ENCODE measurements at places on chromosomes 4 and X. TPM values are rescaled to one million over a fixed set of nuclear protein-coding genes. Genes with fewer than 3 reads are reported as not detected.

DNA sequence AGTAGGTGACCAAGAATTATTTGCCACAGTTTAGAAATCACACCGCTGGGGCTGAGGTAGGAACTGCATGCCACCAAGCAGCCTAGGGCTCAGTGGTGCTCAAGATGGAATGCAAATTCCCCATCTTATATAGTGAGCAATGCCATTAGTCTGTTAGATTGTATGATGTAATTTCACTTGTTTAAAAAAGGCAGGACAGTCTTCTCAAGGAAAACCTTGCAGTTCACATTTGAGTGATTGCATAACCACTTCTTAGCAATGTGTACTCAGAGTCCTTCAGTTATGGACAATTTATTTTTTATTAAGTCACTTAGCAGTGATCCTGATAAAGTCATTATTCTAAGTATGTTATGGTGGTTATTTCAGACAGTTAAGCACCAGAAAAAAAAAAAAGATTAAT is 142.9 kb upstream of the SFRP2 start:
- H3K4me3 ChIP-seq, result no peak overlapping the region
- H3K27ac ChIP-seq, result no peak overlapping the region
- peaks cover 6% of the 10 kb centered on the region for H3K27me3 ChIP-seq
- no peaks in the 10 kb centered on the region for H3K4me1 ChIP-seq
- H3K36me3 ChIP-seq, result no peaks in the 10 kb centered on the region

- H3K4me3 ChIP-seq, result no peak overlapping the region
- H3K36me3 ChIP-seq, result no peaks in the 10 kb centered on the region
- H3K4me1 ChIP-seq, result no peaks in the 10 kb centered on the region
- no peak for DNase-seq
These were observed 96.8 kb downstream of the MTMR1 start for GRCh38 chrX:150790021-150790420.

- H3K27me3 ChIP-seq, result no peaks in the 10 kb centered on the region
- no peak for DNase-seq
- no peaks in the 10 kb centered on the region for H3K36me3 ChIP-seq
- H3K27ac ChIP-seq, result no peak overlapping the region
- H3K4me1 ChIP-seq, result peaks cover 20% of the 10 kb centered on the region
- H3K4me3 ChIP-seq, result no peak overlapping the region
These were observed 18.7 kb upstream of the BCORL1 start for GRCh38 chrX:129963729-129964128.

DNA sequence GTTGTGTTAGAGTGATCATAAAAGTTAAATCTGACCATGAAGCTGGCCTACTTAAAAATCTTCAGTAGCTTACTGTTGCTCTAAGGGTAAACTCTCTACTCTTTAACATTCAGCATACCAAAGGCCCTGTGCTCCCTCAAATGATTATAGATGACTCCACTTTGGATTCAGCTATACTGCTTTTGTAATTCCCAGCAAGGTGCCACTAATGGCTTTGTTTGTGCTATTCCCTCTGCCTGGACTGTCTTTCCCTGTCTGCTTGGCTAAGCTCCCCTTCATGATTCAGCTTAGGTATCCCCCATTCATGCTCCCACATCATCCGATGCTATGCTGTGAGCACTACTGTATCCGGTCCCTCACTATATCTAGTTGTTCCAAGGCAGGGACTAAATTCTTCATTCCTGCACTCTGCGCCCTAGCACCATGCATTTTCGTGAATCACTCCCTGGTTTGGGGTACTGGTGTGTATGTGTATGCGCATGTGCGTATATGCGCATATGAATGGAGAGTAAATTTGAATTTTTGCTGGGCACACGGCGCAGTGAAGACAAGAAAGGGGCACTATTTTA is 453 bp upstream of the PBDC1 start:
- H3K36me3 ChIP-seq, result 0 out of 2 replicates have a peak, but pooled peaks cover 2% of the 10 kb centered on the region
- H3K27ac ChIP-seq, result peak overlapping the region; percentile 84
- no peak for DNase-seq
- no peaks in the 10 kb centered on the region for H3K4me1 ChIP-seq
- no peaks in the 10 kb centered on the region for H3K27me3 ChIP-seq

DNA sequence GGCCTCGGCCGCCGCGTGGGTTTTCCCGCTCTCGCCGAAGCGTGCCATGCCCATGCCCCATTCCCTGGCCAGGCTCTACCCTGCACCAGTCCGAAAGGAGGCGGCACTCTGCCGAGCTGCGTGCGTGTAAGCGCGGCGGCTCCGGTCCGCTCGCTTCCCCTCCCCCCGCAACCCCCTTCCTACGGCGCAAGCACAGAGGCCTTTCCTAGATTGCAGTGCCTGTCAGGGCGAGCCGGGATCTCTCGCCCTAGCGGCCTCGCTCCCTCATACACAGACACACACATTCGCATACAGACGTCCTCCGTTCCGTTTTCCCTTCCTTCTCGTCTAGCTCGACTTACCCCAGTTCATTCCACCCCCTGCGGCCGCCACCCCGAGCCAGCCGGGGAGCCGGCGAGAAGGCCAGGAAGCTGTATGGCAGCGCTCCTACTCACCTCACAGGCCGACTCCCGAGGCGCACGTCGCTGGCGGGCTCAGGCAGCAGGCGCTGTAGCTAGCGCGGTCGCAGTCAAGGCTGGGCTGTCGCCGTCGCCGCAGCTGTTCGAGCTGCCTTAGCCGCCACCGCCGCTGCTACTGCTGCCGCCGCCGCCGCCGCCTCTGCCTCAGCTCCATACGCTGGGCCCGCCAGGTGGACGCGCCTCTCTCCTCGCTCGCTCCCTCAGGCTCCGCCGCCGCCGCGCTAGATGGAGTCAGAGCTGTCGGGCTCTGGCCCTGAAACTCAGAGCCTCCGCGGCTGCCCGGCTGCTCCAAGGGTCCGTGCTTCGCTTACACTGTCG is 615 bp downstream of the NEXMIF start:
- H3K4me1 ChIP-seq, result no peaks in the 10 kb centered on the region
- H3K36me3 ChIP-seq, result no peaks in the 10 kb centered on the region
- no peaks in the 10 kb centered on the region for H3K27me3 ChIP-seq

- H3K4me3 ChIP-seq, result no peak overlapping the region
- no peaks in the 10 kb centered on the region for H3K27me3 ChIP-seq
- H3K36me3 ChIP-seq, result no peaks in the 10 kb centered on the region
- H3K27ac ChIP-seq, result no peak overlapping the region
- DNase-seq, result no peak
These were observed 449.8 kb upstream of the AR start for GRCh38 chrX:67094061-67094460.

DNA sequence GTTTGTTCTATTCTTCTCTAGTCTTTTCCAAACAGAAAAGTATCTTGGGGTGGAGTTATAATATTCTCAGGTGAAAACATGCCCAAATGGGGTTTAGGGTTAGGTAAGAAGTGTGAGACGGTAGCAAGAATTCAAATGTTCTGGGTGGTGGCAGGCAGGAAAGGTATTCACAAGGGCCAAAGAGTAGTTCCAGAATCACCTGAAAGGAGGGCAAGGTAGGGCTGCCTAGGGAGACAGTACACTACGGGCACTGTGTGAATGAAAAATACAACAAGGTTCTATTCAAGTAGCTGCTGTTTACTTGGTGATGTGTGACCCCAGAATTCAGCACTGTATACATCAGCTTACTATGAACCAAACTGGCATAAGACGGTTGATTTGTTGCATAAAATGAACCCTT is 51.9 kb downstream of the NR3C2 start:
- no peaks in the 10 kb centered on the region for H3K36me3 ChIP-seq
- no peak overlapping the region for H3K4me3 ChIP-seq
- no peaks in the 10 kb centered on the region for H3K27me3 ChIP-seq
- no peak for DNase-seq
- no peaks in the 10 kb centered on the region for H3K4me1 ChIP-seq

DNA sequence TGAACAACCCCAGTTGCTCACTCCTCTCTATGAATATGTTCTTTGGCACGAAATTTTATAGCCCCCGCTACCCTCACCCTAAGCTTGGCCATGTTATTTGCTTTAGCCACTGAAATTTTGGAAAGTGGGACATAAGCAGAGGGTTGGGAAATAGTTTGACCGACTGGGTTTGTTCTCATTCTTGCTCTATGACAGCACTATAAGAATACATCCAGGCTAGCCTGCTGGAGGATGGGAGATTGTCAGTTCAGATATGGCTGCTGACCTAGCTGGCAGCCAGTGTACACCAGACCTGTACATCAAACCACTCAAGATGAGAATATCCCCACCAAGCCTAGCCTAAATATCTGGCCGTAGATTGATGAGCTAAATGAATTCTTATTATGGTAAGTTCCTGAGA is 298.1 kb downstream of the PDGFC start:
- H3K36me3 ChIP-seq, result no peaks in the 10 kb centered on the region
- peaks cover 19% of the 10 kb centered on the region for H3K4me1 ChIP-seq
- DNase-seq, result no peak
- H3K4me3 ChIP-seq, result peak overlapping the region; percentile 16

GRCh38 chr4:136864604-136865185 is 667.6 kb downstream of the PCDH18 start:
- H3K27me3 ChIP-seq, result no peaks in the 10 kb centered on the region
- H3K36me3 ChIP-seq, result no peaks in the 10 kb centered on the region
- H3K4me3 ChIP-seq, result no peak overlapping the region
- peak; percentile 69 for DNase-seq

DNA sequence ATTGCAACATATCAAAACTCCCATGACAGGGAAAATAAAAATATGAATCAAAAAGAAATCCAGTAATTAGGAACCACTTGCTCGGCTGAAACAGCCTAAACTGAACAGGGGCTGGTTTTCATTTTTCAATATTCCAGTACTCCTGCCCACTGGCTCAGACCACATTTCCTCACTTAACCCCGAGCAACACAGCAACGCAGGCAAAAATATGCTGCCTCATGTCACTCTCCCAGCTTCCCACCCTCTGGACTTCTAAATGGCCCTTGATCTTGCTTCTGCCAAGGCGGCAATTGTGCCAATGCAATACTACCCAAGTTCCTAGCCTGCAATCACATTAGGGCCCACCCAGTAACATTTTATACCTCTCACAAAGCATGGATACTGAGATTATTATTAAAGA is 30.6 kb downstream of the USP46 start:
- no peak overlapping the region for H3K4me3 ChIP-seq
- no peak overlapping the region for H3K27ac ChIP-seq
- no peaks in the 10 kb centered on the region for H3K27me3 ChIP-seq
- DNase-seq, result no peak
- peaks cover 5% of the 10 kb centered on the region for H3K4me1 ChIP-seq

DNA sequence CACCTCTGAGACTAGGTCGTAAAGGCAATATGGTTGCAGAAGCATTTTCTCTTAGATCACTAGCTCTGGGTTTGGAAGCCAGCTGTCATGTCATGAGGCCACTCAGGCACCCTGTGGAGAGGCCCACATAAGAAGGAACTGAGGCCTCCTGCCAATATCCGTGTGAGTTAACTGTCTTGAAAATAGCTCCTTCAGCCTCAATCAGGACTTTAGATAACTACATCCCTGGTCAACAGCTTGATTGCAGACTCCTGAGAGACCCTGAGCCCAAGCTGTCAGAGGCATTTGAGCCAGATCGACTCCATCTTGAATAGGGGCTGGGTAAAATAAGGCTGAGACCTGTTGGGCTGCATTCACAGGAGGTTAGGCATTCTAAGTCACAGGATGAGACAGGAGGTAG is 15.1 kb upstream of the REPS2 start:
- H3K4me1 ChIP-seq, result no peaks in the 10 kb centered on the region
- H3K27ac ChIP-seq, result no peak overlapping the region
- no peaks in the 10 kb centered on the region for H3K36me3 ChIP-seq
- H3K27me3 ChIP-seq, result no peaks in the 10 kb centered on the region
- H3K4me3 ChIP-seq, result no peak overlapping the region
- DNase-seq, result no peak

GRCh38 chrX:38880296-38880854 is 79.1 kb downstream of the MID1IP1 start:
- no peak overlapping the region for H3K27ac ChIP-seq
- no peak overlapping the region for H3K4me3 ChIP-seq
- no peaks in the 10 kb centered on the region for H3K36me3 ChIP-seq
- H3K4me1 ChIP-seq, result peaks cover 25% of the 10 kb centered on the region

GRCh38 chr4:26452565-26453531 is 37.4 kb downstream of the CCKAR start:
- no peaks in the 10 kb centered on the region for H3K36me3 ChIP-seq
- H3K27me3 ChIP-seq, result no peaks in the 10 kb centered on the region
- no peak overlapping the region for H3K4me3 ChIP-seq
- H3K4me1 ChIP-seq, result no peaks in the 10 kb centered on the region
- DNase-seq, result no peak

- H3K4me3 ChIP-seq, result no peak overlapping the region
- H3K27me3 ChIP-seq, result no peaks in the 10 kb centered on the region
- no peak for DNase-seq
- no peaks in the 10 kb centered on the region for H3K36me3 ChIP-seq
- H3K27ac ChIP-seq, result no peak overlapping the region
- no peaks in the 10 kb centered on the region for H3K4me1 ChIP-seq
These were observed 77.4 kb upstream of the BMPR1B start for GRCh38 chr4:94680176-94680862.

DNA sequence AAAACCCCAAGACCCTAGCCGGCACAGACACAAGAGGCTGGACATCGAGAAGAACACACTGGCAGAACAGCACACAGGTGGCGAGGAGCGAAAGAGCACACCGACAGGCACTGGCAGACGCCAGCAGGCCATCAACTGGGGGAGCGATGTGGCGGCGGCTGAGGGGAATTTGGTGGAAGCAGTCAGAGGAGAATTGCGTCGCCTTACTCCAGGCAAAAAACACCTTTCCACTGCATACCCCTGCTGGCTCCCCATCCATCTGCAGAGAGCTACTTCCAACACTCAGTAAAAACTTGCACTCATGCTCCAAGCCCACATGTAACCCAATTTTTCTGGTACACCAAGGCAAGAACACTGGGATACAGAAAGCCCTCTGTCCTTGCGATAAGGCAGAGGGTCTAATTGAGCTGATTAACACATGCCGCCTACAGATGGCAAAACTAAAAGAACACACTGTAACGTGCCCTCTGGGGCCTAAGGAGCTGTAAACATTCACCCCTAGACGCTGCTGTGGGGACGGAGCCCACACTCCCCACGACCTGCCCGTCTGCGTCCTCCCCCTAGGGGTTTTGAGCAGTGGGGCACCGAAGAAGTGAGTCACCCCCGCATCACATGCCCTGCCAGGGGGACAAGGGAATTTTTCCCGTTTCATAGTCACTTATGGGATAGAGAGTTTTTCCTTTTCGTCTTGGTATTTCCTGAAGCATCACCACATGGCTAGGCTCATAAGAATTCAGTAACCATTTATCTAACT is 262.3 kb downstream of the KCTD8 start:
- H3K36me3 ChIP-seq, result no peaks in the 10 kb centered on the region
- no peaks in the 10 kb centered on the region for H3K4me1 ChIP-seq
- H3K27me3 ChIP-seq, result no peaks in the 10 kb centered on the region
- DNase-seq, result no peak
- no peak overlapping the region for H3K27ac ChIP-seq
- H3K4me3 ChIP-seq, result no peak overlapping the region

GRCh38 chrX:30612250-30612655 is 34.7 kb upstream of the TASL start:
- no peak overlapping the region for H3K4me3 ChIP-seq
- no peak overlapping the region for H3K27ac ChIP-seq
- DNase-seq, result no peak
- no peaks in the 10 kb centered on the region for H3K27me3 ChIP-seq
- H3K4me1 ChIP-seq, result no peaks in the 10 kb centered on the region
- no peaks in the 10 kb centered on the region for H3K36me3 ChIP-seq

TEX13C gene
- not detected for total RNA-seq

SLC10A4 gene
- total RNA-seq, result 8.4 TPM

TSPYL2 gene
- 19.2 TPM for total RNA-seq

MAGEA2B gene
- 21.8 TPM for total RNA-seq

HAND2 gene
- not detected for total RNA-seq

AKAP17A gene
- total RNA-seq, result 35.4 TPM

CFI gene
- 0.84 TPM for total RNA-seq

IGFBP7 gene
- 0.91 TPM for total RNA-seq

POLN gene
- 3.1 TPM for total RNA-seq

GLRA3 gene
- not detected for total RNA-seq

All from HCT116 (cell line).